ENCODE measurements at places on chromosomes 7 and 10.

- H3K4me3 ChIP-seq: no peak overlapping the region
- no peaks in the 10 kb centered on the region for H3K27me3 ChIP-seq
- H3K27ac ChIP-seq: no peak overlapping the region
Measured at GRCh38 chr10:123642293-123642692, 23.9 kb upstream of the GPR26 start.

GRCh38 chr10:113491967-113492565 lies 60.8 kb upstream of the HABP2 start:
- no peaks in the 10 kb centered on the region for H3K4me1 ChIP-seq
- no peaks in the 10 kb centered on the region for H3K36me3 ChIP-seq
- no peak for DNase-seq
- no peak overlapping the region for H3K4me3 ChIP-seq
- H3K27ac ChIP-seq: no peak overlapping the region
- peaks cover 57% of the 10 kb centered on the region for H3K27me3 ChIP-seq

- peaks cover 2% of the 10 kb centered on the region for H3K27me3 ChIP-seq
- H3K4me3 ChIP-seq: peak overlapping the region; percentile 90
- peak overlapping the region; percentile 95 for H3K27ac ChIP-seq
- DNase-seq: peak; percentile 100
- peaks cover 4% of the 10 kb centered on the region for H3K36me3 ChIP-seq
- peaks cover 51% of the 10 kb centered on the region for H3K4me1 ChIP-seq
Measured at GRCh38 chr7:75738975-75739795, 444 bp upstream of the HIP1 start.

GRCh38 chr10:72954596-72955554 lies at the start of gene PLA2G12B:
Gene PLA2G12B, minus strand, starts transcription at chr10:72954806. Its CDS starts 121 bp downstream, at chr10:72954685.
- no peak for DNase-seq
- H3K4me1 ChIP-seq: peaks cover 4% of the 10 kb centered on the region
- H3K27me3 ChIP-seq: peaks cover 13% of the 10 kb centered on the region
- no peak within 1 kb of the TSS for H3K27ac ChIP-seq
- H3K4me3 ChIP-seq: no peak within 1 kb of the TSS
- no peaks in the 10 kb centered on the region for H3K36me3 ChIP-seq

- H3K36me3 ChIP-seq: peaks cover 16% of the 10 kb centered on the region
- H3K27me3 ChIP-seq: no peaks in the 10 kb centered on the region
- peak overlapping the region; percentile 86 for H3K27ac ChIP-seq
- peaks cover 38% of the 10 kb centered on the region for H3K4me1 ChIP-seq
- no peak overlapping the region for H3K4me3 ChIP-seq
- DNase-seq: no peak
Measured at GRCh38 chr7:81676813-81677212, 93.0 kb downstream of the HGF start.

DNA sequence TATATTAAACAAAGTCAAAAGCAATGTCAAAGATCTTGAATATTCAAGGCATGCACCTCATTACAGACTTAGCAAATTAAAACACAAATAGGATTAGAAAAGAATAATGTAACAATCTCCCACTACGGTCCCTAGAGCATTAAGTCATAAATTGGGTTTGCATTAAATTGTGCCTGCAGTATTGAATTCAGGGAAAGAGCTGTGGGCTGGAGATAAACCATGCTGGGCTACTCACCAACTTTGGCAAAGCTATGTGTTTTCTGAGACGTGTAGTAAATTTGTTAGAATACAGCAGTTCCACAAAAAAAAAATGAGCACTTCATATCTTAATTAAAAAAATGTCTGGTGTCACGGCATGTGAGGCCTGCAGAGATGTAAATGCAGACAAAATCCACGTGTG lies 241.6 kb downstream of the SNX10 start:
- H3K4me1 ChIP-seq: no peaks in the 10 kb centered on the region
- no peaks in the 10 kb centered on the region for H3K27me3 ChIP-seq
- H3K36me3 ChIP-seq: no peaks in the 10 kb centered on the region
